NCI-H146 (cell line): ENCODE measurements at places on chromosomes 11 and 22.

DNA sequence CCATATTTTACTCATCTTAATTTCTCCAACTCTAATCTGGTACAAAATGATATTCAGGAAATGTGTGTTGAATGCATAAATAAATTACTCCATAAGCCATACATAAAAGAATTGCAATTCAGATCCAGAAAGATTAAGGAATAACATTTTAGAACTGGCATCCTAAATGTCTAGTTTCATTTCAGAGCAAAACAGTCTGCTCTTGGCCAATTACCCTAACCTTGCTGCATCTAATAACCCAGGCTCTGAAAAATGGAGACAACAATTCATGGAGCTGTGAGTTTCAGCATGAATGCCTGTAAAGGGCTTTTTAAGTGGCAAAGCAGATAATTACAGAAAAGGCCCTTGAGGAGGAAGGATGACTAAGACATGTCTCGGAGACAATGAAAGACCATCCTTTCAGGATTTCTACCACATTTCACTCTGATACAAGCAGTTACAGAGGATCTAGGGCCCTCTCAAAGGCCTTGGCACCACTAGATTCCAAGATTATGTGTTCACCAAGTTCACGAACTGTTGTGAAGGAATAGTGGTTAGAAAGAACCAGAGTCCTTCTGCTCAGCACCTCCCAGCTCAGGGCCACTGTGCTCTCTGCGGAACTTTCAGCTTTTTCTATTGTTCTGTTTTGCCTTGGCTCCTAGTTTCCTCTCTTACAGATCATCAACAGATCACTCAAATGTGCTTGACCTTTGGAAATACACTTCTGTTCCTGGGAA lies 157.6 kb upstream of the BLID start:
- DNase-seq: no peak

GRCh38 chr11:43681401-43681942 lies 934 bp downstream of the HSD17B12 start:
- peak; percentile 26 for DNase-seq

GRCh38 chr11:6695377-6695776 lies 12.2 kb upstream of the MRPL17 start:
- DNase-seq: no peak

GRCh38 chr11:92140021-92140420 lies 84.6 kb upstream of the FAT3 start:
- no peak for DNase-seq

DNA sequence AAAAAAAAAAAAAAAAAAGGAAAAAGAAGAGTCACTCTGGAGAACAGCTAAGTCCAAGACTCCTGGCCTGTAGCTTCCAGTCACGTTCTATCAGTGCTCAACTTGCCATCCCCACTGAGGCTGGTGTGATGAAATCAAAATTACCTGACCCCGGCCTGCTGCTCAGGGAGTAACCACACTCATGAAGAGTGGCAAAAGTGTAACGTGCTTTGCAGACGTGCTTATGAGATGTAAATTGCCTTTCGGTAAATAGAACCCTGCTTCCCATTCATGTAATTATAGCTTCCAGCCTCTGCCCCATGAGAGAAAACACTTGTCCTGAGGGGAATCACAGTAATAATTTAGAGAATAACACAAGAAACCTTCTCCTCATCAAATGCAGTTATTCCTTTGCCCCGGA lies 28.2 kb upstream of the CHKA start:
- DNase-seq: peak; percentile 51

DNA sequence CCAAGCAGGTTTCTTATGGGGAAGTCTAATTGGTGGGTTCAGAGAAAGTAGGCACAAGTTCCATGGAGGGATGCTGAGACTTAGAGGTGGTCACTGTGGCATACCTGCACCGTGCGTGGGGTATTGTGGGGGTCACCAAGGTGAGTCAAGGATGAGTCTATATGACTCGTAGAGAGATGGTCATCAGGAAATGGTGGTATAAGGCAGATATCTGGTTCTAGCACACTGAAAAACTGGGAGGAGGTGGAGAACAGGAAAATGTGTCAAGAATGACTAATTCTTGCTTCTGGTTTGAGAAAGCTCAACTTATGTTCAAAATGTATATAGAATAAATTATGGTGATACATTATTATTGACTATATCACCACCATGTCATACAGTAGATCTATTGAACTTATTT lies 258.1 kb downstream of the RAB38 start:
- DNase-seq: no peak

DNA sequence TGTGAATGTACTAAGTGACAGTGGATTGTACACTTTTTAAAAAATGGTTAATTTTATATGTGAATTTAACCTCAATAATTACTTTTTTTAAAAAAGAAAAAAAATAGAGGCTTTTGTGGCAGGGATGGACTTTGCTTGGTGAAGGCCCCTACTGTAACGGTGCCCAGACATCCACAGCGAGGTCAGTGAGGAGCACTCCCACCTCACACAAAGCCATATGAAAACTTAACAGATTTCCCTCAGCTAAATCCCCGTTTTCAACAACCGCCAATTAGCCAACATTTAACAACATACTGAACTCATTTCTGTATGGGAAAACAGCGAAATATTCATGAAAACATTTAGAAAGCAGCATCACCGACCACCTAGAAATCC lies 642 bp upstream of the C11orf58 start:
- DNase-seq: peak; percentile 28

DNA sequence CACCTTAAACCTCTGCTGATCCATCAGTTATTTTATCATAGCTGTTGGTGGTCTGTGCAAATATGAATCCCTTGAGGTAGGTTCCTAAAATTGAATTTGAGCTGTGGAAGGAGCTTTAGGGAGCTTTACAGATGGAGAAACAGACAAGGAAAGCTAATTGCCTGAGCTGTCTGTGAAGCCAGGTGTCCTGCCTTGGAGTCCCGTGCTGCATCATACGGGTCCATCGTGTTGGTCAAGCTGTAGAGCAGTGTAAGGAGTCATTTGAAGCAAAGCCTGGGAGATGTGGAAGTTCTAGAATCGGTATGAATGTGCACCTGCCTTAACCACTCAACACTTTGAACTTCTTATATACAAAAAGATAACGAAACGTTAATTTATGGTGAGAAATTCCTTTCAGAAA lies 1.0 kb downstream of the POLA2 start:
- peak; percentile 18 for DNase-seq

DNA sequence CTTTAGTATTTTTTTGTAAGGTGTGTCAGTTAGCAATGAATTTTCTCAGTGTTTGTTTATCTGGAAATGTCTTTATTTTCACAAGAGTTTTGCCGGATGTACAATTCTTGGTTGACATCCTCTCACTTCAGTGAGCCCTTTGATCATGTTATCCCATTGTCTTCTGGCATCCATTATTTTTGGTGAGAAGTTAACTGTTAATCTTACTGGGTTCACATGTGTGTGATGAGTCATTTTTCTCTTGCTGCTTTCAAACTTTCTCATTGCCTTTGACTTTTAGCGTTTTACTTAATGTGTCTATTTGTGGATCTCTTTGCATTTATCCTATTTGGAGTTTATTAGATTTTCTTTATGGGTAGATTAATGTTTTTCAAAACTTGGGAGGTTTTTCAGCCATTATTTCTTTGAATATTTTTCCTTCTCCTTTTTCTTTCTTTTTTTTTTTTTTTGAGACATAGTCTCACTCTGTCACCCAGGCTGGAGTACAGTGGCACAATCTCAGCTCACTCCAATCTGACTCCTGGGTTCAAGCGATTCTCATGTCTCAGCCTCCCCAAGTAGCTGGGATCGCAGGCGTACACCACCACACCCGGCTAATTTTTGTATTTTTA lies 100.5 kb upstream of the RRM1 start:
- no peak for DNase-seq

DNA sequence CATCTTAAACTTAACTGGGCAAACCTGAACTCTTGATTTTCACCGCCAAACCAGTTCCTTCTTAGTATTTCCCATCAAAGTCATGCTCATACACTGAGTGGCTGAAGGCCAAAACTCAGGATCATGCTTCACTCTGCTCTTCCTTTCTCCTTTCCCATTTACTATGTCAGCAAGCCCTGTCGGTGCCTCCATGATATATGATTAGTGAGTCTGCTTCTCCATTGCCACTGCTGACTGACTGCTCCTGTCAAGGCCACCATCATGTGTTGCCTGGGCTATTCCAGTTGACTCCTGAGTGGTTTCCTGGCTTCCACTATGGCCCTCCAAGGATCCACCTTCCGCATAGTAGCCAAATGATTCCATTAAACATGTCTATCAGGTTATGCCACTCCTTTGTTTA lies 42.8 kb upstream of the AMPD3 start:
- DNase-seq: no peak

- no peak for DNase-seq
Measured at GRCh38 chr22:49616356-49617231, 211.1 kb downstream of the BRD1 start.

DNA sequence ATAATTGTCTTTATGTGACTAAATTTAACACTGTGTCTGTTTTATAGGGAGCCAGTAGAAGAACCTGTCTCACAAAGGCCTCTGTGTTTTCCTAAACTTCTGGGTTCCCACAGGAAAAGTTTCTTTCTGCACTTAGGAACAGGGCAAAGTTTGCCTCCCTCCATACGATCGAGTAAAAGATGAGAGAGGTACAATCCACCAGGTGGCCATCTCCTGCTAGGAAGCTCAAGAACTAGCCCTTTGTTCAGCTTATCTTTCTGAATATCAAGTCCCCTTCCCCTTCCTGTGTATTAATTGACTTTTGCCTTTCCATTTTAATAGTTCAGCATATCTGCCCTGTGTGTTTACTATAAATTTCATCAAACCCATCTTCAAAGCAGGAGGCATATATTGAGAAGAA lies 18.0 kb downstream of the CSNK2A3 start:
- DNase-seq: peak; percentile 22

GRCh38 chr11:71434576-71435130 lies 13.5 kb downstream of the DHCR7 start:
- no peak for DNase-seq

GRCh38 chr11:1450949-1451710 lies 35.4 kb downstream of the MOB2 start:
- DNase-seq: no peak

- DNase-seq: no peak
Measured at GRCh38 chr22:23790819-23791737, 4.3 kb downstream of the SMARCB1 start.

GRCh38 chr11:65797711-65798110 lies 10.8 kb downstream of the OVOL1 start:
- DNase-seq: no peak

- DNase-seq: no peak
Measured at GRCh38 chr11:131498631-131499160, 128.3 kb downstream of the NTM start.

- no peak for DNase-seq
Measured at GRCh38 chr11:130209128-130209932, 49.7 kb downstream of the ST14 start.
